Urothelium cell line (cell line): ENCODE measurements at places on chromosomes 2 and 18.

DNA sequence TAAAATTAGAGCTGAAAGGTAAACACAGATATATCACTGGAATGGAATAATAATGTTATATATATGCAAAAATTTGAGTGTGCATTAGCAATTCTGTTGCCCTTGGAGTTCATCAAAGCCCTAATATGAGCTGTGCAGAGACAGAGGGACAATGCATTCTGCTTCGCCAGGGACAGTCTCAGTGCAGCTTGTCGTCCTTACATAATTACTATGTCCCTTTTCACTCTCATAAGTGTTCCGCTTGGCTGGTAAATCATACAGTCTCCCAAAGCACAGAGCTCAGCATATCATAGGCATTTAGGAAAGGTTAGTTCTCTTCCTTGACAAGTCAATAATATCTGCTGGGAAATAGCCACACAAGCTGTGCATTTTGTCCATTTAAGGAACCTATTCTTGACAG, 30.7 kb downstream of the MAPK4 start:
- DNase-seq = no peak

- DNase-seq = no peak
These were observed 254.6 kb downstream of the CDH20 start for GRCh38 chr18:61587865-61588264.

GRCh38 chr18:69947361-69948133, at the start of gene CD226:
CD226 (minus strand) TSS chr18:69947873; CDS start chr18:69947406, 467 bp downstream.
- no peak for DNase-seq

GRCh38 chr2:157363612-157364101, 38.0 kb upstream of the ERMN start:
- no peak for DNase-seq

- DNase-seq = no peak
These were observed 22.0 kb upstream of the FZD5 start for GRCh38 chr2:207791579-207792243.

DNA sequence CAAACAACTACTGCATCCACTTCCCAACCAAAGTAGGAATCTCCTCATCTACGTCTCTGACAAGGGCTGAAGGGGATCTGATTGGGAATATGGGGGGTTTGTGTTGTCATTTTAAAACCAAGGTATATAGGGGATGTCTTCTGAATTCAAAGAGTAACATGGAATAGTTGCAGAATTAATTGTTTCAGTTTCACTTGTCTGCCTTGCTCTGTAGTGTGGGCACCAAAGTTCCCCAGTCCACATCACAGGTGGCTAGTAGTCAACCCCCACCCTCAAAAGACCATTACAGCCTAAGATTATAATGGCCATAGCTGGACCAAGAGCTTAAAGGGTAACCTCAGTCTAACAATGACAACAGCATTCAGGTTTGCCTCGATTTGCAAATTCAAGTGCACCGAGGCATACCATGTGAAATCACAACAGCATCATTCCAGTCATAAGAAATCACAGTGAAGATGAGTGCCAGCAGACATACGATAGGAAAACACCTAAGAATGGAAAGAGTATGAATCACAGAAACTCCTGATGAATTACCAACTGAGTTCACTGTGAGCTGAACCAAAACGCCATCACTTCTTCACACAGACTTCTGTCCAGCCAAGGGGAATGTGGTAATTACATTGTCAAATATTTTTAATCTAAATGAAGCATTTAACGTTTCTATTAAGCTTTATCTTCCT, 52.4 kb downstream of the MYO5B start:
- no peak for DNase-seq

GRCh38 chr2:177728920-177729319, 336.3 kb downstream of the AGPS start:
- no peak for DNase-seq

DNA sequence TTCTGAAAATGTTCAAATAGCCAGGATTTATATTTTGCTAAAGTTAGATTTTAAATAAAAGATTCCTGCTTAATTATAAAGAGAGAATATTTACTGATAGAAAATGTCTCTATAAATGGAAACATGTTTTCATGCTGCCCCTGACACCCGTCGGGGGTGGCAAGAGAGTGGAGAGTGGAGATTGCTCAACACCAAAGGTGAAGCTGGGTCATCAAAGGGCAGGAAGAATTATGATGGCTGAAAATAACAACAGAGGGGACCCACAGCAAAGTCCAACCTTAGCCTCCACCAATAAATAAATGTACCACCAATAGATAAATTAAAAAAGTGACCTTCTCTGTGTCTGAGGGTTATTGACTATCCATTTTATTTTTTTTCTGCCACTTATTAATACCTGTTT, 326.8 kb upstream of the GYPC start:
- DNase-seq = no peak

GRCh38 chr18:56462276-56462675, 176.1 kb downstream of the TXNL1 start:
- DNase-seq = no peak

DNA sequence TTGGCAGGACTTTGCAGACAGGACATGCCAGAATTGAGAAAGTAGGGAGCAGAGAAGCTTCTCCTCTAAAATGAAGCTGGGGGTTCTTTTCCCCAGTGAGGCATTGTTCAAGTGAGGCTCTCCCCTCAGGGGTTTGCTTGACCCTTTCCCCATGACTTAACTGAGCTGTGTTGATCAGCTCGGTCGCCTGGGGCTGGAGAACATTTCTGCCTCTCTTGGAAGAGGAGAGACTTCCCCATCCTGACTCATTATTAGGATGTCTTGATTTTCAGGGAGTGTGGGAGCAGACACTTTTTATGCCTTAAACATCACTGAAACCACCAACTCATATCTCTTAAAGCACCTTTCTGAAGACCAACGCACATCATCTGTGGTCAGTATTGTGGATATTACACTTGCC, 27.9 kb upstream of the GLI2 start:
- DNase-seq = no peak
